T-helper 22 cell (primary cell): ENCODE measurements at places on chromosomes 2 and 18.

- DNase-seq = no peak
Observed at GRCh38 chr2:139170406-139170805, 390.2 kb upstream of the NXPH2 start.

DNA sequence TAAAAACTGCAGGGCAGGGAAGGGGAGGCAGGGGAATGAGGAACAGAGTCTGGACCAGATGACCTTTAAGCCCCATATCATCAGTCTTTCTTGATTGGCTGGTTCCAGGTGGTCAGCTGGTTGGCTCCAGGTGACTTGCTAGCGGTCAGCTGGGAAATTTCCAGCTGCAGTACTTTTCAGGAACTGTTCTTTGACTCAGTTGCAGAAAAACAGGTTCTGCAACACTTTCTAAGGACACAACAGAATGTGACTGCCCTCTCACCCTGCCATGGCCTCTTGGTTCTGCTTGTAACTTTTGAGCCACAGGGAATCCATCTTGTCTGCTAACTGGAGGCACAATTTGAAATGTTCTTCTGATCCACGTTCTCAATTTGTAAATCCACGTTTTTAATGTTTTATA, 278.3 kb upstream of the LRATD1 start:
- no peak for DNase-seq

DNA sequence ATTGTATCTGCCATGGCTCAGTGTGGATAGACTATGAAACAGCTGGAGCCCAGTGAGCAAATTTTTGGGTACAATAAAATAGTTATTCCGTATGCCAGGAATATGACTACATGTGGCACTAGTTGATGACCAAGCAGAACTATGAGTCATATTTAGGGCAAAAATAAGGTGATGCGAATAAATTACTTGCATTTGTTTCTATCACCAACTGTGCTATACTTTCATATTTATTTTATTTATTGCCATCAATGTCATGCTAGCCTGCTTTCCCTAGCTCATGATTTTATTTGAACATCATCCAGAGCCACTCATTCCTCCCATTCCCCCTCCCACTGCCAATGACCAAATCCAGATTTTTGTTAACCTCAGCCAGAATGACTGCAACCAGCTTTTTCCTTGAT, 13.3 kb upstream of the FAP start:
- no peak for DNase-seq

DNA sequence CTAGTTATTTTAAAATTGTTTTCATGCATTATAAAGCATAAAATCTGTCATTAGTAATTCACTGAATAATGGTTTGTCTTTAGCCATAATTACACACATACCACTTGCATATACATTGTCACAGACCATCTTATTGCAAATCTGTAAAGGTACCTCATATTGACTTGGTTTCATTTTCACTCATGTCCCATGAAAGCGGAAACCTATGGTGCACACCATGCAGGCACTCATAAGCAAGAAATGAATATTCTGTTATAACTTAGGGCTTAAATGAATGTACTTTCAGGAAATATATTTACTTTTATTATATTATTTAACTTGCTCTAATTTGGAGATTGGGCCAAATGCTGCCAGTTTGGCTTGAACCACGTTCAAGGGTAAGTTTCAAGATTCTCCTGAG, 29.2 kb upstream of the STK17B start:
- DNase-seq = no peak

DNA sequence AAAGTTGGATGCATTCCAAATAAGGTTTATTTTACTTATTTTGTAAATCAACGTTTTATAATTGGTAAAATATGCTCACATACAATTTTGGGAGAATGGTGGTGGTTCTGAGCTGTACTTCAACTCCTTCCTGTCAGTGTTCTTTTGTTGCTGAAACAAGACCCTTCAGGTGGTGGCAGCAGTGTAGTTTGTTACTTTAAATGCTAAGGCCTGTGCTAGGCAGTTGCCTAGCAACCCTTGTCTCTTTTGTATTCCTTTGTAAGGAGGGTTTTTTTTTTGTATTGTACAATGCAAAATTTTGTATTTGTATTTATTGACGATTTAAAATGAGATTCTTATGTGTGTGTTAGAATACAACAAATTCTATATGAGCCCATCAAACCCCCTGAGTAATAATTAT, 166.0 kb upstream of the FAM98A start:
- DNase-seq = no peak

DNA sequence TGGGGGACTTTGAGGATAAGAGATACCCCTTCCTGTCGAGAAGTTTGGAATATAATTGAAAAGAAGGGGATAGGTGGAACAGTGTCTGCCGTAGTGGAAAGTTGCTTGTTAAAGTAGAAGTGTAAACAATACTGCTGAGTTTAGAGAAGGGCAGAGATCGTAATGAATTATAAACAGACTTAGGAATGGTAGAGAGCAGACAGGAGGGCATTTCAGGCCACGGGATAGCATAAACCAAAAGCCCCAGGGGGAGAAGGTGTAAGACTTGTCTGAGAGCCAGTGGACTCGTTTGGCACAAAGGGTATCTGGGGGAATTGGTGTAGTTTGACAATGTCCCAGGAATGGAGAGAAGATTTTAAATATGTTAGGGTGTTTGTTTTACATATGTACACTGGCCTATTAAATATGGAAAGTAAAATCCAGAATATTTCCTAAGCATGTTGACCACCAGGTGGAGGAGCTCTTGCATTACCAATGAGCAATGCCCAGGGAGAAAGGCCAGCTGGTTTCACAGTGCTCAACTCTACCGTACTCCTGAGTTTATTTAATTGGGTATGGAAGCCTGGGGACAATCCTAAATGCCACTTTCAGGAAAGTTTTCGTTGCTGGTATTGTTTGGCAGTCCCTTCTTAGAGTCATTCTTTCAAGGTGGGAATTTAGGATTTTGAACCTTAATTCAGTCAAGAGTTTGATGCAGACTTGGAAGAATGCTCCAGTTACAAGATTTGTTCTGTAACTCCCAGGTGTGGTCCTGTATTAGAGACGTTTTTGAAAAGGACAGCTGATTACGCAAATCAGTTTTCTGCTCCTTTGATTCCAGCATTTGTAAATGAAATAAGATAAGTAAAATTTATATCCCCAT, 7.5 kb downstream of the COPS8 start:
- no peak for DNase-seq

- no peak for DNase-seq
Observed at GRCh38 chr2:148553332-148553887, 91.1 kb upstream of the EPC2 start.

DNA sequence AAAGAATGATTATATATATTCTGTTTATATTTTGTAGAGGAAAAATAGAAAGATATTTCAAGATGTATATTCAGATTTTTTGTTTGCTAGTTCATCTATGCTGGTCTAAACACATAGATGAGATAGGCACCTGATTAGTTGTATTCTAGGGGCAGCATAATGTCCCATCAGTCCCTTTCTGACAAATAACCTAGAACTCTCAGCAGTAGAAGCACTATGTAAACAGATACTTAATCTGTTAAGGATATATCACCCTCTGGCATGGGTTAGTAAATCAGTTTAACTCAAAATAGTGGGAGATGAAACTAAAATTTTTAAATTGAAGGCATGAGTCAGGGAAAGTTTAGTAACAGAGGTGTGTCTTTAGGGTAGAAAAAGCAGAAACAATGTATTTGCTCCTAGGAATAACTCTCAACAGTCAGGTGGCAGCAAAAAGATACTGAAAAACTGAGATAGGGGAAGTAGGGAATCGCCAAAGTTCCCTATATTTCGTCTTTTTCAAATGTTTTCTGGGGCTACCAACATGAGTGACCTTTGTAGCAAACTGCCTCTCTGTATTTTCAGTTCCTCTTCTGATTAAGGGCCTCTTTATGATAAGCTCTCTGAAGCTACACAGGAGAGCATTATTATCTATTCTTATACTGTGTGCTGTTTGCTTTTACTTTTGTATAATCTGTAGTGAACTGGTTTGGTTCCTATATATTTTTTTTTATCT, 5.7 kb downstream of the PPP1R1C start:
- no peak for DNase-seq

GRCh38 chr2:99140860-99141109, 722 bp upstream of the C2orf15 start:
- DNase-seq = no peak

DNA sequence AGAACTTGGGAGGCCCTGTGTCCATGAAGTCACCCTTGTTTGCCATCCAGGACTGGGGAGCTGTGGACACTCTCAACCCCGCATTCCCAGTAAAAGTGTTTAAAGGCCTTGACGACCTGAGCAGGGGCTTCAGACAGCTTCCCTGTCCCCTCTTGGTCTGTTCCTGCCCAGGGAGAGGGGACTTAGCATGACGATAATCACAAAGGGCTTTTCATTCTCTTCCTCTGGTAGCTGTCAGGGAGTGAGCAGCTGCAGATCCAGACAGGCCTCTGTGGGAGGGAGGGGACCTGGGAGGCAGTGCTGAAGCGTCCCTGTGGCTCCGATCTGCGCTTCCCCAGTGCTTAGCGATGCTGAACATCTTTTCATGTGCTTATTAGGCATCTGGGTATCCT, 77.8 kb upstream of the HS6ST1 start:
- no peak for DNase-seq

GRCh38 chr18:7369006-7369405, 138.1 kb downstream of the LRRC30 start:
- no peak for DNase-seq

DNA sequence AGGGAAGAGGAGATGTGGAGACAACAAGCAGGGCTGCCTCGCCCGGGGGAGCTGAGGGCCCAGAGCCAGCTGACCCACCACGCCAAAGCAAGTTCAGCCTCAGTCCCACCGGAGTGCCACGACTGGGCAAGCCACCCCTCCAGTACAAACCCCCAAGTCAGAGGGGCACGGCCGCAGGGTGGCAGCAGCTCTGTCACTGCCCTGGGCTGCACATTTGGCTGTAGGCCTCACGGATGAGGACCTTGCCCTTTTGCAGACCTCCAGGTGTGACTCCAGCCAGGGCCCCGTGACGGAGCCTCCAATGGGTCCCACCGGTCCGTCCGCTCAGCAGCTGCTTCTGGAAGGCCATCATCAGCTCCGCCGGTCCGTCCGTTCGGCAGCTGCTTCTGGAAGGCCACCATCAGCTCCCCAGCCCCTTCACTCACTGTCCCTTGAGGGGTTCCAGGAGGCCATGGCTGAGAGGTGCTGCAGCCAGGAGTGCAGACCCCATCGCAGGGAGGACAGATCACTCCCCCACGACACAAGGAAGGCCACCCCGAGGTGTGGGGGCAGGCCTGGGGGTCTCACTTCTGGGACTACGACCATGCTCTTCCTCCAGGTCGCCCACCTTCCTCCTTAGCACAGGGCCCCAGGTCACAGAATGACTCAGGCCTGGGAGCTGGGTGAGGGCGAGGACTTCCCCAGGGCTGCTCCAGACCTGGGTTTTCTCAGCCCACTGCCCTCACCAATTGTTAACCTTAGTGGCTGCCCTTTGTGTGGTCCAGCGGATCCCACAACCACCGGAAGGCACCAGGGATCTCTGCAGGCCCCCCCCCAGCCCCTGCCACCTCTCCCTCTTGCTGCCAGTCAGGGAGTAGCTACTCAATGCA, 24.6 kb upstream of the STK25 start:
- no peak for DNase-seq

- DNase-seq = no peak
Observed at GRCh38 chr18:13594551-13594950, 131.8 kb downstream of the FAM210A start.

GRCh38 chr2:120396861-120397811, 51.2 kb downstream of the INHBB start:
- DNase-seq = no peak
